Hematopoietic multipotent progenitor cell treated with erythropoietin and hydrocortisone succinate and interleukin-3 and kit ligand, for 15 days (in vitro differentiated cells): ENCODE measurements at places on chromosomes 5 and 9.

- no peak for DNase-seq
Observed at GRCh38 chr9:69346596-69347390, 21.8 kb downstream of the ENTREP1 start.

GRCh38 chr9:99809586-99810319 lies 11.9 kb upstream of the NR4A3 start:
- no peak for DNase-seq

DNA sequence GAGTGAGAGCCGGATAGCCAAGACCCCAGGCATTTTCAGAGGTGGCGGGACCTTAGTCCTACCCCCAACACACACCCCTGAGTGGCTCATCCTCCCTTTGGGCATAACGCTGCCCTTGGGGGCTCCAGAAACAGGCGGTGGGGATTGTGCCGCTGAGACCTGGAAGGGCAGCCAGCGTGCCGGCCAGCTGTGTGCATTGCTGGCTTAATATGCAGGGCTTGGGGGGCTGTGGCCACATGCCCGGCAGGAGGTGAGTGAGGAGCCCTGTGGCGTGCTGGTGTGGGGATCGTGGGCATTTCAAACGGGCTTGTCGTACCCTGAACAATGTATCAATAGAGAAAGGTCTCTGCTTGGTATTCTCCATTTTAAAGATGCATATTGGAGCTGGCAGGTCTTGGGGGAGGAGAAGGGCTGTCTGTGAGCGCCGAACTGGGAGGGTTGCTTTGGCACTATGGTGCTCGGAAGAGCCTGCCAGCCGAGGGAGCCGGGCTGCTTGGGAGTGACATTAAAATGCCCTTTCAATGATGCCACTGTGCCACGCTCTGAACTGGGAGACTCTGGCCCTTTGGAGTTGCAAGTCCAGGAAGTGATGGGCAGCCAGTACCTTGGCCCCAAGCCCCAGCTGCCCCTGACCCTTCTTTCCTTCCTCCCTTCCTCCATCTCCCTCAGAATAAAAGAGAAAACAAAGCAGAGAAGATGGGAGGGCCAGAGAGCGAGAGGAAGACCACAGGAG lies 11.2 kb upstream of the OLFM1 start:
- DNase-seq, result no peak

GRCh38 chr9:16364347-16364746 lies 506.1 kb downstream of the BNC2 start:
- no peak for DNase-seq

- DNase-seq, result no peak
Observed at GRCh38 chr5:91956738-91957137, 573.6 kb upstream of the ARRDC3 start.

- no peak for DNase-seq
Observed at GRCh38 chr5:56159521-56159947, 73.6 kb downstream of the ANKRD55 start.

- DNase-seq, result no peak
Observed at GRCh38 chr5:76199336-76200318, 116.4 kb downstream of the SV2C start.

- DNase-seq, result no peak
Observed at GRCh38 chr5:179731791-179732411, 721 bp upstream of the MAML1 start.

GRCh38 chr9:121220996-121221663 lies 19.5 kb upstream of the RAB14 start:
- no peak for DNase-seq

GRCh38 chr5:103624675-103625074 lies 62.1 kb upstream of the NUDT12 start:
- no peak for DNase-seq

- no peak for DNase-seq
Observed at GRCh38 chr5:103120607-103121200, 603 bp downstream of the PPIP5K2 start.

DNA sequence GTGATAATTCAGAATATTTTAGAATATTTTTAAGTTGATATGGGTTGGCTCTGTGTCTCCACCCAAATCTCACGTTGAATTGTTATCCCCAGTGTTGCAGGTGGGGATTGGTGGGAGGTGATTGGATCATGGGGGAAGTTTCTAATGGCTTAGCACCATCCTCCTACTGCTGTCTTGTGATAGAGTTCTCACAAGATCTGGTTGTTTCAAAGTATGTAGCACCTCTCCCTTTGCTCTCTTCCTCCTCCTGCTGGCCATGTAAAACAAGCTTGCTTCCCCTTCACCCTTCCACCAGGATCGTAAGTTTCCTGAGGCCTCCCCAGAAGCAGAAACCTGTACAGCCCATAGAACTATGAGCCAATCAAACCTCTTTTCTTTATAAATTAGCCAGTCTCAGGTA lies 214.6 kb upstream of the C9orf72 start:
- DNase-seq, result no peak

DNA sequence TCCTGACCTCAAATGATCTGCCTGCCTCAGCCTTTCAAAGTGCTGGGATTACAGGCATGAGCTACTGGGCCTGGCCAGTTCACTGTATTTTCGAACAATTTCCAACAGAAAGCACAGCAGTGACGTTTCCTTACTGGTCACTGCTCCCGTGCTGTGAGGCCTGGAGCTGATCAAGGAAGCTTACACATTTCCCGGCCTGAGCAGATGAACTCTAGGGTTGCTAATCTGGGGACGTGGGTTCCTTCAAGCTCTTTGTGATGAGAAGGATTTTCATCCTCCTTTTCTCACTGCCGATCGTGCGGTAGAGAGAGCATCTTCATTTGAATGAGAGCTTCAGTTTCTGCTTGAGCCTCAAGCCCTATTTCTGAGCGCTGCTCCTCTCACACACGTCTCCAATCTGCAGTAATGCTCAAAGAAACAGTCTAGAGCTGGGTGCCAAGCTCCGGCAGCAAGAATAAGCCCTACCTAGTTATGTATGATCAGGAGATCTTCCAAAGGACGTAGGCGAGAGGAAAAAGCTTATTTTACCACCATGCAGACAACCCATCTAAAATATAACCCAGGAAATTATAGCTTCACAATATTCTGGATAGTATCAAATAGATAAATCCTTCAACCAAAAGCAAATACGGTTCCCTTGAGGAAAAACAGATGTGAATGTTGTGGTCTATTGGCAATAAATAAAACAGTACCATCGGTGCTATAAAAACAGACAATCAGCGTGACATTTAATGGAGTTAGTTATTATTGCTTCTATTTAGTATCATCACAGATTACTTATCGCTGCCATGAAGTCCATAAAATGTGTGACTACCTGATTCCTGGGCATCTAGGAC lies 7.3 kb upstream of the SPATA24 start:
- no peak for DNase-seq

DNA sequence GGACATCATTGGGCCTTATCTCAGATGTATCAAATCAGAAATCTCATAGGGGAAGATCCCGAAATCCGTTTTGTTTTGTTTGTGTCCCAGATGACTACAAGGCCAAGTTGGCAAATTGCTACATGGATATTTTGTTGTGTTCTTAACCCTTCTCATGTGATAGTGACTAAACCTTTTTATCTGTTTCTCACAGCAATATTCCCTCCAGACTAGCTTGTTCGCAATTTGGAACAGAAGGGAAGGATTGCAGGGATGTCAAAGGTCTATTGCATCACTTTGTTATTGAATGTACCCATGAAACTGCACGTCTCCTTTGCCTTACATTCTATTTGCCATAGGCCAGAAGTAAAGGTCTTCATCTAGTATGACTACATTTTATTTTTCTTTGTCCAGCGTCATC lies 453.9 kb downstream of the NFIB start:
- DNase-seq, result no peak

DNA sequence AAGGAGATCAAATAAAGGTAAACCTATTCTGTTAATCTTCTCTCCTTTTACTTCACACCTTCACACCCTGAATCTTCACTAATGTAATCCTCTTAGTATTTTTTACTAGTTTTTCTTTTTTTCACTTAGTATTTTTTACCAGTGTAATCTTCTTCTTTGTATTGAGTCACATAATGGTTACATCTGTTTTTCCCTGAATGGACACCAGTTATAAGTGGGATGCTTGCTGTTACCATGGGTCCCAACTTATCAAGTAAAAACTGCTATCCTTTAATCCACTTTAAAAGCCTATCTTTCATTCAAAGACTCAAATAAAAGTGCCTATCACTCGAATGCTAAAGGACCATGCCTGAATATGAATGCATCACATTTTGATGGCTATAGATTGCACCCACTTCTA lies 15.1 kb downstream of the ZFAND5 start:
- DNase-seq, result no peak

GRCh38 chr9:82369251-82369945 lies 380.8 kb downstream of the SPATA31D1 start:
- no peak for DNase-seq

DNA sequence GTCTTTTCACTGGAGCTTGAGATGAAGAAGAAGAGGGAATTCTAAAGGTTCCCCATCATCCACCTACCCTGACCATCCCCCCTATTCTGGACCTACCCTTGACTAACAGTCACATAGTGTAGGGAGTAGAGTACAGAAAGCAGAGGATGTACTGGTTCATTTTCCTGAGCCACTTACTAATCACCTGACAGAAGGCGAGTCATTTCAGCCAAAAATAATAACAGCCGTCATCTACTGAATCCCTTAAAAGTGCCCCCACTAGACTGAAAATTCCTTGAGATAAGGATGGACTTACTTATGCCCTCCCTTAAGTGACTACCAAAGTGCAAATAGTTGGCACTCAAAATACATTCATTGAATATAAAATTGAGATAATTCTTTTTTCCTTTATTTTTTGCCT lies 112.2 kb downstream of the FOXD1 start:
- no peak for DNase-seq

- no peak for DNase-seq
Observed at GRCh38 chr5:6450319-6450833, 1.7 kb downstream of the UBE2QL1 start.

GRCh38 chr5:93331241-93331640 lies 249.8 kb downstream of the NR2F1-AS1 start:
- no peak for DNase-seq

GRCh38 chr9:16032799-16033198 lies 480.0 kb downstream of the CCDC171 start:
- DNase-seq, result no peak
